ENCODE measurements at places on chromosomes 13 and 19. TPM values are rescaled to one million over a fixed set of nuclear protein-coding genes. Genes with fewer than 3 reads are reported as not detected.

DNA sequence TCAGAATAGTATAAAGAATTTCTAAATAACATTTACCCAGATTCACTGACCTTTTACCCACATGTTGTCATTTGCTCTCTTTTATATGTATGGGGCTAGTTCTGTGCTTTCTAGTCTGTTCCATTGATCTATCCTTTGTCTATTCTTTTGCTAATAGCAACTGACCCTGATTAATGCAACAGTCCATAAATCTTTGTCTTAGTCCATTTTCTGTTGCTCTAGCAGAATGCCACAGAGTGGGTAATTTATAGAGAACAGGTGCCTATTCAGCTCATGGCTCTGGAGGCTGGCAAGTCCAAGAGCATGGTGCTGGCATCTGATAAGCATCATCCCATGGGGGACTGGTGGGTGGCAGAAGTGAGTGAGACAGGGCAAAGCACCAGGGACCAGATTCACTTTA lies 52.1 kb downstream of the LHFPL6 start:
- DNase-seq, result no peak

The MAP1S gene
- 71.2 TPM for total RNA-seq

DNA sequence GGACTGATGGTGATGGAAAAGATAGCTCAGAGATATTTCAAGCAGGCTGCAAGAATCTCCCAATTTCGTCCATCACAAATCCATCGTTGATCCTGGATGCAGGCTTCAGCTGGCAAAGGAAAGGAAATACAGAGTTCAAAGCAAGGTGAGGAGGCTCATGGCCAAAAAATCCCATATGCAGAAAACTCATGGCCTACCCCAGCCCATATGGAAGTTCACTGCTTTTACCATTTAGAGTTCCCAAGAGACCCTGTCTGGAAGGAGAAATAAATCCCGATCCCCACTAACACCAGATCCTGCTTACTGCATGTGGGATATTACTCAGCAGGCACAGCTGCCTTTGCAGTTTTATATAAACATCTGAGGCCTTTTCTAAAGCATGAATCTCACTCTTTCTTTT lies 412.9 kb upstream of the SPRY2 start:
- no peak for DNase-seq

The IGFL1 gene
- not detected for total RNA-seq

GRCh38 chr19:56144831-56145230 lies 3.7 kb downstream of the ZNF444 start:
- no peak for DNase-seq

- DNase-seq, result no peak
These were observed 20.7 kb upstream of the OLFM4 start for GRCh38 chr13:53007872-53008271.

GRCh38 chr19:23822735-23823134 lies 64.0 kb upstream of the ZNF681 start:
- DNase-seq, result no peak

DNA sequence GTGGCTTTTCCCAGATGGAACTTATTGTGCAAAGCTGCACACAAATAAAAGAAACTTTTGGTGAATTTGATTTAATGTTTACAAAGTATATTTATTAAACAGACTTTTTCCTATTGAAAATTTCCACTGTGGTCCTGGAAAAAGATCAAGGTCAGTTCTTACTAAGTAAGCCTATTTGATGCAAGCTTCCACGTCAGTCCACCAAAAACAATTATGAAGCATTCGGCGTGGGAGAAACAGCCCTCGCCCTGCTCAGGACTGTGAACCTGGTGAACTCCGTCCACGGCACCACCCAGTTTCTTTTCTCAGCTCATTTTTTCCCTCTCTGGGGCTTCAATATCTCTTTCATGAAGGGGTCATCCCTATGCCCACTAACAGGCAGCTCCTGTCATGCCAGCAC lies 149.8 kb downstream of the EFNB2 start:
- DNase-seq, result no peak

DNA sequence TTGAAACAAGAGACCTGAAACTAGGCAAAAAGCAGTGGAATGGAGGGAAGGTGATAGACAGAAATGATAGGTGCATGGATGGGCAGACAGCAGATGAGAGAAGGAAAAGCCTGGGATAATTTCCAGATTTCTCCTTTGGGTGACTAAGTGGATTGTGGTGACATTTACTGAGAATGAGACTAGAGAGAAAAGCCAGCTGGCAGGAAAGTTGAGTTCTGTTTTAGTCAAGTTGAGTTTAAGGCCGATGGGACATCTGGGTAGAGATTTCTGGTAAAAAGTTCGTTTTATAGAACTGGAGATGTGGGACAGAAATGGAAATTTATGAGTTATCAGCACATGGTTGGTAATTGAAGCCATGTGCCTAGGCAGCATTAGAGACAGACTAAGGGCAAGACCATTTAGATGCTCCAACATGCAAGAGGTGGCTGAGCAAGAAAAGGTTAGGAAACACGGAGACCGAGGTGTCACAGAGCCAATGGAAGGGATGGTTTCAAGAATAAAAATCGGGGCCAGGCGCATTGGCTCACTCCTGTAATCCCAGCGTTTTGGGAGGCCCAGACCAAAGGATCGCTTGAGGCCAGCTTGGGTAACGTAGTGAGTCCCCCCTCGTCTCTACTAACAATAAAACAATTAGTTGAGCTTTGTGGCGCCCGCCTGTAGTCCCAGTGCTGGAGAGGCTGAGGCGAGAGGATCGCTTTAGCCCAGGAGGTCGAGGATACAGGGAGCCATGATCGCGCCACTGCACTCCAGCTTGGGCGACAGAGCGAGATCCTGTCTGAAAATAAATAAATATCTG lies 9.6 kb upstream of the DGKH start:
- DNase-seq, result no peak

The DPF1 gene
- total RNA-seq, result 0.31 TPM

GRCh38 chr13:43865892-43866291 lies 13.6 kb downstream of the CCDC122 start:
- DNase-seq, result no peak

DNA sequence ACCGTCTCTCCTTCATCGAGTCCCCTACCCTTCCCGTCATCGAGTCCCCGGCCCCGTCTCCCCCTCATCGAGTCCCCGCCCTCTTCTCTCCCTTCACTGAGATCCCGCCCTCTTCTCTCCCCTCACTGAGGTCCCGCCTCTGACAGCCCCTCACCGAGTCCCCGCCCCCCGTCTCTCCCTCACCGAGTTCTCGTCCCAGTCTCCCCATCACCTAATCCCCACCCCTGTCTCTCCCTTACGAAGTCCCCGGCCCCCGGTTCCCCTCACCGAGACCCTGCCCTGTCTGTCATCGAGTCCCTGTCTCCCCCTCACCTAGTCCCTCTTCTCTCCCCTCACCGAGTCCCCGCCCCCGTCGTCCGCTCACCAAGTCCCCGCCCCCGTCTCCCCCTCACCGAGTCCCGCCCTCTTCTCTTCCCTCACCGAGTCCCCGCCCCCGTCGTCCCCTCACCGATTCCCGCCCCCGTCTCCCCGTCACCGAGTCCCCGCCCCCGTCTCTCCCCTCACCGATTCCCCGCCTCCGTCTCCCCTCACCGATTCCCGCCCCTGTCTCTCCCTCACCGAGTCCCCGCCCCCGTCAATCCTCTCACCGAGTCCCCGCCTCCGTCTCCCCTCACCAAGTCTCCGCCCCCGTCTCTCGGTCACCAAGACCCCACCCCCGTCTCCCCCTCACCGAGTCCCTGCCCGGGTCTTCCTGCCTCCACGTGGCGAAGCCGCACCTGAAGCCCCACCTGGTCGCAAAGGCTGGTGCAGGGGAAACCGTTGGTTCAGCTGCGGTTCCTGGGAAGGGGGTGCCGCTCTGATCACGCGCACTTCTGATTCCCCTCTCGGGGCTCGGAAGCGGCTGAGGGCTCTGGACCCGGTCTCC lies 23.9 kb upstream of the ZNF846 start:
- peak; percentile 87 for DNase-seq

The THSD1 gene
- 0.47 TPM for total RNA-seq

- DNase-seq, result no peak
These were observed 16.1 kb downstream of the COL4A1 start for GRCh38 chr13:110290826-110291225.

DNA sequence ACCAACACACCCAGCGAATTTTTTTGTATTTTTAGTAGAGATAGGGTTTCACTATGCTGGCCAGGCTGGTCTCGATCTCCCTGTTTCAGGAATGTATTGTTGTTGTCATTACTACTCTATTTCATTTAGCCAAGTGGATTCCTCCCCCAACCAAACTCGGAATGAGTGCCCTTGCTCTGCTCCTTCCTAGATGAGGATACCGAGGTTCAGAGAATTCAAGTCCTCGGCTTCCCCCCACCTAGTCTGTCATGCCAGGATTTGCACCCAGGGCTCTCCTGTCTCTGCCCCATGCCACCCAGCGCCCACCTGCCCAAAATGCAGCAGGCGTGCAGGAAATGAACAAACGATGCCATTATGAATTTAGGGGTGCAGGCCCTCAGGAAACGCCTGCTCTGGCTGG lies 3.5 kb upstream of the SPACA4 start:
- no peak for DNase-seq

The SELENOV gene
- total RNA-seq, result not detected

GRCh38 chr13:61383111-61383510 lies 32.5 kb downstream of the PCDH20 start:
- no peak for DNase-seq

DNA sequence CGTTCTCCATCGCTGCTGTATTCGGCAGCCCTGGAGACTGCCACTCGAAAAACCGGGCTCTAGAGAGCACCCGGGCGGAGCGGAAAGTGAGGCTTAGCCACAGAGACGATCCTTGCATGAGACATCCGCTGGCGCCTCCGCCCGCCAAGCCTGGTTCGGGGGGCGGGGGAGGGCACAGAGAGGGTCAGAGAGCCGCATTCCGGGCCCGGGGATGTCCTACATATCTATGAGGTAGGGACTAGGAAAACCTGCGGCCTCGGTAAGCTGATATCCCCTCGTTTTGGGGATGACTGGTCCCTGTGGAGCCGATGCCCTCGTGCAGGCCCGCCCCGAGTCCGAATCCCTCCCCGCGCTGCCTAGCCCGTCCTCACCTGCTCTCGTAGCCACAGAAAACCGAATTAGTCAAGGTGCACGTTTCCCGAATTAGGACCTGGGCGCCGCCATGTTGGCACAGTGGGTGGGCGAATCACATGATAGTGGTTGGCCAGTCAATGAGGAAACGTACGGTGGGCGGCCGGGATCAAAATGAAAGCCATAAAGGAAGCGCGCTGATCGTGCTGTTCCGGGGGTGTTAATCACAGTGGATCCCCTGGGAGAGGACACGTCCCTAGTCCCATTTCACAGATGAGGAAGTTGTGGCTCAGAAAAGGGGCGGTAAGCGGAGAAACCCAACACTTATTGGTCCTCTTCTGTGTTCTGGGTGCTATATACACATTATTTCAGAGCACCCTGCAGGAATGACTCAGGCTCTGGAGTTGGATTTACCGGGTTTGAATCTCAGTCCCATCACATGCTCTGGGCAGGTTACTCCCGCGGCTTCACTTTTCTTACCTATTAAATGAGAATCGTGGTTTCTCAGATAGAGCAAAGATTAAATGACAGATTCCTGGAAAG lies at the start of gene TRMT1:
TRMT1 (minus strand) TSS at position 459 of the 894 bp plus-strand sequence; CDS start at position 118, 341 bp downstream.
- DNase-seq, result peak; percentile 88

DNA sequence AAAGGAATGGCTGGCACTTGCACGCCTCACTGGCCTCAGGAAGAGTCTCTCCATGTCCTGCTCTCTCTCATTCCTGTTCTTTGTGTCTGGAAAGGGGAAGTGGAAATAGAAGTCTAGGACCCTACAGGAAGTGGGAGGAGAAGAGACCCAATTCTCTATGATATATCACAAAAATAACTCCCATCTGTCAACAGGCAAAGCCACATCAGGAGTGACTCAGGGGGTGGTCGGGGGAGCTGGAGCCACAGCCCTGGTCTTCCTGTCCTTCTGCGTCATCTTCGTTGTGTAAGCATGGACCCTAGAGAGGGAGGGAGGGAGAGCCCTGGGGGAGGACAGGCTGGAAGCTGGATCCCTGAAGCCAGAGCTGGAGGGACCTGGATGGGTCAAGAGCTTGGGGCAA lies 3.0 kb downstream of the SIGLEC9 start:
- DNase-seq, result no peak

GRCh38 chr19:58400316-58400915 lies 5.0 kb downstream of the RNF225 start:
- no peak for DNase-seq

- no peak for DNase-seq
These were observed 2.6 kb downstream of the POU2F2 start for GRCh38 chr19:42129399-42130253.

DNA sequence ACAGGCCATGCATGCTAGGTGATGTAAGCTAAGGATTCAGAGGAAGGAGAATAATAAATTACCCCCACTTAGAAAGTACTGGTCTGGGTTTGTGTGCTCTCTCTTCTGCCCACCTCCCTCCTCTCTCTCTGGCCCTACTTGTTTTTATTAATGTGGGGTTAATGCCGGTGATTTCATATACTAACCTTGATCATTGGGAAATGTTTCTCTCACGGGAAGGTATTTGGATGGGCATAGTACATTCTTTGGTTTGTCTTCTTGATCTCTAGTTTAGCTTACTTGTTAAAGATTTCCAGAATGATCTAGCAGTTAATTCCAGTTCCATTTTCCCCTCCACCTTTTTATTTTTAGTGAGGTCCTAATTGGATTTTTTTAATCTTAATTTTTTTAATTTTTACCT lies 24.6 kb downstream of the ARHGAP35 start:
- DNase-seq, result no peak

DNA sequence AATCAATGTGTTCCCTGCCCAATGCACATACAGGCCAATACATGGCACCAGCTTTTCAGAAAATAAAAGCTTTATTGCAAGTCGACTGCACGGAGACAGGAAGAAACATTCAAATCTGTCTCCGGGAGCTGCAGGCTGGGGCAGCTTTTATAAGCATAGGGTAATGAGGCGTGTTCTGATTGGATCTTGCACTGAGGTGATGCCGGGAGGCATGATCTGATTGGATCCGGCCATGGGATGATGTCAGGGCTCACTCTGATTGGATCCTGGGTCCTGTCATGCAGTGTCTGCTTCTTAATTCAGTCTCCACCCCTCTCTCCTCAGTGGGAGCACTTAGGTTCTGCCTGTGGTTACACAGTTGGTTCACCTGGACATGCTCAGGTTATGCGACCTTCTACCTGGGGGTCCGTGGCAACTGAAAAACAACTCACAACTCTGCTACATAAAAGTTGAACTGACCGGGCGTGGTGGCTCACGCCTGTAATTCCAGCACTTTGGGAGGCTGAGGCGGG lies 11.8 kb upstream of the FBN3 start:
- DNase-seq, result no peak

DNA sequence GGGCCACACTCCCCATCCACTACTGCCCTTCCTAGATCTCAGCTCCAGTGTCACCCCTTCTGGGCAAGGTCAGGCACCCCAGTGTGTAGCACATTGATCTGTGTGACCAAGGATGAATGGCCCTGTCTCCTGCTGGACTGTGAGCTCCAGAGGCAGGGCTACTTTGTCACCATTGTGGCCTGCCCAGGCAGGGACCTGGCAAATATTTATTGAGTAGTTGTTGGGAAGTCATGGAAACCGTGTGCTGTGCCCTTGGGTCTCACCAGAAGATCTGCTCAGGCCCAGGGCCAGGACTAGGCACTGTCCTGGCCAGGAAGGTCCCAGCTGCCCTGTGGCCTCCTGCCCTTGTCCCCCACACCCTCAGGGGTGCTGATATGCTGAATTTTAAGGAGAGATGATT lies 10.5 kb downstream of the NACC1 start:
- DNase-seq, result no peak

GRCh38 chr19:33414667-33415605 lies 41.4 kb downstream of the CEBPG start:
- no peak for DNase-seq

- no peak for DNase-seq
These were observed 1.7 kb downstream of the MIER2 start for GRCh38 chr19:342801-343421.
